ENCODE measurements at places on chromosomes 11 and 22.

GRCh38 chr11:85132851-85133585, 494.1 kb downstream of the DLG2 start:
- no peak for DNase-seq

- DNase-seq = no peak
These were observed 24.4 kb downstream of the SGSM1 start for GRCh38 chr22:24830205-24830979.

DNA sequence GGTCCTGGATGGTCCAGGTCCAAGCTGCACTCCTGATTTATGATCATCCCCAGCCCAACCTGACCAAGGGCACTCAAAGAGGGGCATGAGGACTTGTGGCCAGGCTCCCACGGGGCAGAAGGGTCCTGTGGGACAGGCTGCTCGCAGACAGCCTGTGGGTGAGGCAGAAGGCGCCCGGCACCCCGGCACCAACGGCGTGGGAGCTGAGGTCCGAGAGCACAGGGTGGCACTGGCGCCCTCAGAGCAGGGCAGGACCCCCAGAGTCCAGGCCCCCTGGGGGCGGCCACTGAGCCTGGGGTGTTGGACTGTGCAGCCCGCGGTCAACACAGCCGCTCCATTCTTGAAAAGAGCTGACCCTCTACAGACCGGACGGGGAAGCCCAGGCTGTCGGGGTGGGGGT, 3.3 kb downstream of the IL17REL start:
- DNase-seq = no peak

- no peak for DNase-seq
These were observed 11.7 kb downstream of the POU2AF3 start for GRCh38 chr11:111310088-111310487.

DNA sequence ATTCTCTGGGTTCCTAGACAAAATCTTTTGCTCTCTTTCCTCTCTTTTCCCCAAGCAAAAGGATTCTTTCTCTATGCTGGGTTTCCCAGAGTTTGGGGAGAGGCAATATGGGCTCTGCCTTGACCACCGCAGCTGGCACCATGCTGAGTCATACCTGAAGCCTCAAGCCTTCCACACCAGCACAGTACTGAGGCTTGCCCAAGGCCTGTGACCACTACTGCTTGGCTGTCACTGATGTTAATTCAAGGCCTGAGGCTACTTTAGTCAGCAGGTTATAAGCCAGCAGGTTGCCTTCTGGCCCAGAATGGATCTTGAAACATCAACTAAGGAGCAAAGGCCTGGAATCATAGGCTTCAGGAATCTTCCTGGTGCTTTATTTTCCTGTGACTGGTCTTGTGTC, 185.3 kb downstream of the DYNC2H1 start:
- DNase-seq = no peak

DNA sequence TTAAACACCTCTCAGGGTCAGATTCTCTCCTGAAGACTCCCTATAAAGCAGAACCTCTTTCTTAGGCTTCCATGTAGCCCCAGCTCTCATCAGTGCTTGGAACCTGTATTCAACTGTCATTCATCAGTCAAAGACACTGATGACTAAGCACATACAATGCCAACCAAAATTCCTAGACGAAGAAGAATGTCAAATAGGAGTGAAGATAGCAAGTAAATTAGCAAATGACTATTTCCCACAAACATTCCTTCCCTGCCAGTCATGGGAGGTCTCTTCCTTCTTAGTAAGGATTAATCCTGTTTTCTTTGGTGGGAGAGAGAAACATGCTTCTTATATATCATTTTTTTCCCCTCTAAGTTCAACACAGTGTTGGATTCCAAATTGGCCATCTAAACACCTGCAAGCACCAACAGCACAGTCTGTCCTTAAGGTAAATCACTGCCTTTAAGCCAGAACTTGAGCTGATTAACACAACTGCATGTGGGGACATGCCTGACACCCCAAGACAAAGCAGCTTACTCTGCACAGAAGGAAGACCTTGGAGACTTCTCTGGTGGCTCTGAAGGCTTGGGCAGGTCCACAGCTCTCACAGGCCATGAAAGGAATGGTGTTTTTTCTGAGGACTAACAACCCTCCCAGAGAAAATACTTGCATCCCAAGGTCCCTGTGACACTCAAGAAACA, 47.5 kb upstream of the ME3 start:
- DNase-seq = no peak

- no peak for DNase-seq
These were observed 18.3 kb upstream of the OR56A3 start for GRCh38 chr11:5923794-5924193.

- DNase-seq = no peak
These were observed 23.4 kb downstream of the ZNF202 start for GRCh38 chr11:123718063-123718462.

- DNase-seq = no peak
These were observed 2.1 kb upstream of the LRRC32 start for GRCh38 chr11:76672431-76673175.

DNA sequence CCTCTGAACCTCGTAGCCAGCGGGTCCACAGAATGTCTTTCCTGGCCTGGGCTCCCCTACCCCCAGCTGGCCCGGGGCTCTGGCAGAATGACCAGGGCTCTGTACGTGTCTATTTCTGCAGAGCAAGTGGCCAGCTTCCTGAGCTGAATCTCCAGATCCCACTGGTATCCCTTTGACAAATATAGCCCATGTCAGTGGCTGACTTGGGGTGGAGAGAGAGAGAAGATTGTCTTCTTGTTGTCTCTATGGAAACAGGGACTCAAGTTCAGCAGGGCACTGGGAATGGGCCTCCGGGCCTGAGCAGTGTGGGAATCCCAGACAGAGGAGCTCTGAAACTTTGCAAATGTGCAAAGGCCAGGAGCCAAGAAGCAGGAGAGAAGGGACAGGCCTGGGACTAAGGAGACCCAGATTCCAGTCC, 33.9 kb downstream of the ANO1 start:
- DNase-seq = no peak

DNA sequence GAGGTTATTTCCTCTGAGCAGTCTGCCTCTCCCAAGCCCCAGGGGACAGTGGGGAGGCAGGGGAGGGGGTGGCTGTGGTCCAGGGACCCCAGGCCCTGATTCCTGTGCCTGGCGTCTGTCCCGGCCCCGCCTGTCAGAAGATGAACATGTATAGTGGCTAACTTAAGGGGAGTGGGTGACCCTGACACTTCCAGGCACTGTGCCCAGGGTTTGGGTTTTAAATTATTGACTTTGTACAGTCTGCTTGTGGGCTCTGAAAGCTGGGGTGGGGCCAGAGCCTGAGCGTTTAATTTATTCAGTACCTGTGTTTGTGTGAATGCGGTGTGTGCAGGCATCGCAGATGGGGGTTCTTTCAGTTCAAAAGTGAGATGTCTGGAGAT, 3.1 kb downstream of the PIM3 start:
- DNase-seq = no peak

DNA sequence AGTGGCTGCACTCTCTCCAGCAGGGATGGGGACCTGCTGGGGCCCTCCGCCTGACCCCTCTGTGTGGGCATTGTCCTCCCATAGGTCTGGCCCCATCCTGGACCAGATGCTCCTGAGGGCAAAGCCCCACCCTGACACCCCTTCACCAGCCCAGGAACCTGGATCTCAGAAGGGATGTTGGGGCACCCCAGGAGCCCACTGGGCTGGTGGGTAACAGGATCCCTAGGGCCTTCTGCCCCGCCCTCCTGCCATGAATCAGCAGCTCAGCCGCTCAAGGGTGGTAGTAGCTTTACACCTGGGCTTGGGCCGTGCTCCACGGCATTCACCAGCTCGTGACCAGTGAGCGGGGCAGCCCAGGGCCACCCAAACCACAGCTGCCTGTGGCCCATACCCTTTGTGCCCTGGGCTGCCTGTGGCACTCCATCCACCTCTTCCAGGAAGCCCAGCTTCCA, 1.0 kb upstream of the MAPK12 start:
- DNase-seq = no peak

GRCh38 chr22:43331069-43331451, 12.1 kb downstream of the SCUBE1 start:
- no peak for DNase-seq

- DNase-seq = no peak
These were observed 52.4 kb downstream of the MCM5 start for GRCh38 chr22:35452351-35452781.

- DNase-seq = no peak
These were observed 84.4 kb downstream of the MRTFA start for GRCh38 chr22:40552070-40552469.

DNA sequence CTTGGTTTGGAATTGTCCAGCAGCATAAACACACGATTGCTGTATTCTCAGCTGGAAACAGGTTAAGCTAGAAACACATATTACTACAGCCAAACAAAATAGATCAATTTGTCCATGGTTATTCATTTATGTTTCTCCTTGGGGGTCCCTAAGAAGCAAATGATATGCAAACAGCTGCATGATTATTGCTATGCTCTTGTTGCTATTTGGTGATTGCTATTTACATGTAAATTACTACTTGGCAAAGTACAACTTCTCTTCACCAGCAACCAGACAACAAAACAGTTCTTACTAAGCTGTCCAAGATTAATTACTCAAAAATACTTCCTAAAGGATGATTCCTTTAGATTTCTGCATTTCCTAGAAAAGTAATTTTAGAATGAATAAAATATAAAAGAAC, 567.9 kb upstream of the ARHGAP42 start:
- DNase-seq = no peak

DNA sequence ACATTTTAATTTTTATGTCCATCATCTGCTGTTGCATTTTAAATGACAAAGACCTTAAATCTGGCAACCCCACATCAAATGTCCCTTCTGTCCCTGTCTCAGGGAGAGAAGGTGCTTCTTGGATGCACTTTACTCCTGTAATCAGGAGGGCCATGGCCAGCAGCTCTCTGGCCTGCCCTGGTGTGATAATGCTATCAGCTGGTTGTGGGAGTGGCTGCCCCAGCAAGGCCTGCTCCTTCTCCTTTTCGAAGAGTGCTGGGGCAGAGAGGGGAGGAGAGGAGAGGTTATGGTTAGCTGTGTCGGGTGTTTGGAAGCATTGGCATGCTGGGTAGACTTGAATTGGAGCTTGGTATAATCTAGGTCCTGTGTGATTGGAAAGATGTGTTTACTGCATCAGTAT, 12.8 kb downstream of the TNRC6B start:
- DNase-seq = no peak

- DNase-seq = no peak
These were observed 129.3 kb upstream of the B3GAT1 start for GRCh38 chr11:134541355-134541754.

DNA sequence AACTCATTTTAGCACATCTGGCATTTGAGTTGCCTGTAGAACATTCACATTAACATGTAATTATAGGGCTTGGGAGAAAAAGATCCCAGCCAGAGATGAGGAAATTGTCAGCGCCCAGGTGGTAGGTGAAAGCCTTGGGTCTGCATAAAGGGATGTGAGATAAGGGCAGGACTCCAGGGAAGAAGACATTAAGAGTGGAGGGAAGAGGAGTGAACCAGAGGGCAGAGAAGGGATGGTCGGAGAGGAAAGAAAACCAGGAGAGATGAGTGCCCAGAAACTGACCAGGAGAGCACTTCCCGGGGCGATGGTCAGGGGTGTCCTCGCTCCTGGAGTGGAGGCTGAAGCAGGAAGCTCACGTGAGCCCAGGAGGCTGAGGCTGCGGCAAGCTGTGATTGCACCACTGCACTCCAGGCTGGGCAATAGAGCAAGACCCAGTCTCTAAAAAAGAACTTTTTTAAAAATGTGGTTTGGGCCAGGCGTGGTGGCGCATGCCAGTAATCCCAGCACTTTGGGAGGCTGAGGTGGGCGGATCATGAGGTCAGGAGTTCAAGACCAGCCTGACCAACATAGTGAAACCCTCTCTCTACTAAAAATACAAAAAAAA, 20.3 kb upstream of the DGKZ start:
- DNase-seq = no peak

DNA sequence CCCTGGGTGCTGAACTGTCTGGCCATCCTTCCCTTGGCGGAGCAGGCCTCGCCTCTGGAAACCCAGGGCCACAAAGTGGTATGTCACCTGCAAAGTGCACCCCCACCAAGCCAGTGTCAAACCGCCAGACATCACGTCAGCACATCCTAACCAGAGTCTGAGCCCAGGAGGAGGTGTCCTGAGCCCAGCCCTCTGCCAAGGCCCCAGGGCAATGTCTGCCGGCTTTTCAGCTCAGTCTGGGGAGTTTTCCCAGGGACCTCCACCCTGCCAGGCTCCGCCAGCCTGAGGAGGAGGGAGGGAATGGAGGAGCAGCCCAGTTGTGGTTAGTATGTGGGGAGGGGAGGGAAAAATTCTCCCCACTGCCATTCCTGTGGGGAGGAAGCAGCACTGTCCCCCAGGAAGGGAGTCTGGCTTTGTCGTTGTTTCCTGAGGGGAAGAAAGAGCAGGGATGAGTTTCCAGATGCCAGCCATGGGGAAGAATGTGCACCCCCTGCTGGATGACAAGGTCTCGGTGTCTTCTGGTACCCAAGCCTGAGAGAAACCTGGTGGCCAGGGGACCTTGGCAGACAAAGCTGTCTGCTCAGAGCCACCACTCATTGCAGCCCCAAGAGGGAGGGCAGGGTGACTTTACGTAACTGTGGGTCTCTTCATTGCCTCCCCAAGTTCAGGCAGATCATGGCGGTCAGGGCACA, 81.4 kb upstream of the CD82 start:
- DNase-seq = no peak

DNA sequence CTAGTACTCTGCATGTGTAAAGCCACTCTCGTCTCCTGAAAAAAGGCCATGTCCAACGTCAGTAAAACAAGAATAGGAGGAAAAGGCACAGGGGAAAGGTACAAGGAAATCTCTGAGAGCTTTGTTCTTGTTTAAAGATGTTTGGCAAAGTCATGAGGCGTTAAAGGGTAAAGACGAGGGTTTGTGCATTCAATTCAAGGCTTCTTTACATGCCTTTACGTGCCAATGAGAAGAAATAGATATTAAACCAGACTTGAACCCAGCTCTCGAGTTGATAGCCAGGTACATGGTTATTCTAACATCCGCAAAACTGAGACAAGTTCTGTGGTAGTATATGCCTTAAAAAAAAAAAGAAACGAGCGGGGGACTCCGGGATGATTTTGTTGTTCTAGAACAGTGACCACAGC, 704 bp upstream of the CFL1 start:
- no peak for DNase-seq

DNA sequence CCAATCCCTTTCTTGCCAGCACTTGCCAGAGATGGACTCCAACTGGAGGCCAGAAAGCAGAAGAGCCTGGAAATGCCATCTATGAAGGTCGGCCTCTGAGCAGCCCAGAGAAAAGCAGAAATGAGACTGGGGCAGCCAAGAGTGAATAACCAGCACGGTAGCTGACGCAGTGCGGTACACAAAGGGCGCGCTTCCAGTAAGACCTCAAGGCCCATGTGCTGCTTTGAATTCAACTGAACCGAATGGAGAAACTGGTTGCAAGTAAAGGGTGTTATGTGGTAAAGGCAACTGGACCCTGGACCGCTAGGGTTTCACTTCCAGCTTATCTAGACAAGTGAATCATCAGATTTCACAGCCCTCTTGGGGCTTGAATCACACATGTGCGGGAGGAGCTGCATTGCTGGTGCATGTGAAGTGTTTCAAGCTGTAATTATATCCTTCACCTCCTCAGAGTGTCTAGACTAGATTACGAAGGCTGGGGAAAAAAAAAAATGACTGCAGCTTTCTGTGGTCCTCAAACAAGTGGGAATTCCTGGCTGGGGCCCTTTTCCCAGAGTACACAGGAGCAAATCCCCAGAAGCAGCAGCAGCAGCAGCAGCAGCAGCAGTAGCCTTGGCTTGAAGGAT, 128.9 kb downstream of the CCDC34 start:
- no peak for DNase-seq

All from dorsolateral prefrontal cortex (tissue), 122 donors.